Thoracic aorta (tissue), 2 donors: ENCODE measurements at places on chromosomes 2 and 18. TPM values are rescaled to one million over a fixed set of nuclear protein-coding genes. Genes with fewer than 3 reads are reported as not detected.

Gene DTNA
- 41.0 TPM for total RNA-seq

Gene RAMP1
- 246 TPM for total RNA-seq

Gene GPR45
- total RNA-seq, result not detected

GRCh38 chr18:31773774-31774476 lies 13.2 kb upstream of the SLC25A52 start:
- DNase-seq, result no peak

- DNase-seq, result no peak
Measured at GRCh38 chr2:117948615-117949014, 65.3 kb downstream of the CCDC93 start.

GRCh38 chr2:23594460-23594825 lies 209.5 kb downstream of the KLHL29 start:
- DNase-seq, result no peak

DNA sequence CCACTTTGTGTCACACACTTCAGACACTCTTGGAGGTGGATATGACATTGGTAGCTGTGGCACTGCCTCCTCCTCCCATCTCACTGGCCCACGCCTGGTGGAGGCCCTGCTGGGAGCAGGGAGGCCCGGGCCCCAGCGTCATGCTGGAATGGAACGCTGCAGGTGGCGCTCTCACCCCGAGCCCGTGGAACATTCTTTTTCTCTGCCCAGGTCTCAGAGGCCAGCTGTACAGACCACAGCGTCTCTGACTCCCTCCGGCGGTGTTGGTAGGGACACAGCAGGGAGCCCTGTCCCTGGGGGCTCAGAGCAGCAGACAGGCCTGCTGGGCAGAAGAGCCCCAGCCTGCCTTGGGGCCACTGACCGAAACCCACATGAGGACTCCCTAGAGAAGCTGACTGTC lies 218.1 kb downstream of the TWIST2 start:
- no peak for DNase-seq

DNA sequence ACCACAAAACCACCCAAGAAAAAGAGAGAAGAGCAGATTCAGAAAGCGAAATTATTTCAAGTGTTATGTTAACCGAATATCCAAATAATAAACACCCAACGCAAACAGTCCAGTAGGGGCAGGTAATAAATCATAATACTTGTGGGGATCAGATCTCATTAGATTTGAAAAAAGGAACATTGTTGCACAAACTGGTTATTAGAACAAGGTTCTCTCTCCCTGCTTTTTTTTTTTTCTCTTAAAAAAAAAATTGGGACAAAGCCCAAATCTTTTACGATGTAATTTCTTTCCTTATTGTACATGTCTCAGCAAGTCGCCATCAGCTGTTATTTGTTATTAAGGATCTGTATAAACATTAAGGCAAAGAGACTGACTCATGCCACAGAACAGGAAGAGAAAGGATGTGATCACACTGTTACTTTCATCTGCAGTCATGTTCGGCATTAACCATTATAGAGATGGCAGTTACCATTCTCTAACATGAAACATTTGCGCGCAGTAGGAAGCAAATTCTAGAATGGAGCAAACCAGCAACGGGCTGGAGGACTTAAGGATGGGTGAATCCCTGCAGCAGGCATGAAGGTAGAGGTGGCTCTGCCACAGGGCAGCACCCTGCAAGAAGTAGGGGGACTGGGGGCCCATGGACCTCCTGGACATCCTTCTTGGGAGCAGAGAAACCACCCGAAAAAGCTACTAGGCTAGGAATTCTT lies 42.0 kb downstream of the EPHA4 start:
- no peak for DNase-seq

DNA sequence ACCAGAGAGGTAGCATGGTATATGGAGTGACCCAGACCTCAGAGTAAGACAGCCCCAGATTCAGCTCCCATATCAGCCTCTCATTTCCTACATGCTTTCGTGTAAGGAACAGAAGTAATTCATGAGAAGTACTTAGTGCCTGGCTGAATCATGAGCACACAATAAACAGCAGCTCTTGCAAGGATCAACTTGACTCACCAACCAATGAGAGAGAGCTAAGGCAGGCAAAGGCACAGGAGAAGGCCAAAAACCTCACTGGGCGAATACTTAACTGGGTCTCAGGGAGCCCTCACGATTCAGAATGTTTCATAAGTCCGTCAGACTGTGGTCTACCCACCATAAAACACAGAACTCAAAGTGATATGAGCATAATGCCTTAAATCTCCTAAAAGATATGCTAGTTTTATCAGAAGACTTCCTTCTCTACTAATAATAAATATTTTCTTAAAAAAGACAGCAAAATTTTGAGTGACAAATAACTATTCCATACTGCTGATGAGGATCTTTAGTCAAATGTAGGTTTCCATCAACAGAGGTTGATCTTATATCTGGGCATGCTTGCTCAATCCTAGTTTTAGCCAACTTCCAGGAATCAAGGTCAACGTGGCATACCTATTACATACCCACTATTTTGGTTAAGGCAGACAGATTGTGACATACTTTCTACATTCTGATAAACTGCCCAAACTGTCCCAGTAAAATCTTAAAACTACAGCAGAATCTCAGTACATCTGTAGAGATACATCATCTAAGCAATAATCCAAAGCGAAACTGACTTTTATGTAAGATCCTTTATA lies 34.9 kb downstream of the IMMT start:
- DNase-seq, result no peak
